NCI-H1436 treated with DMSO at 0.1 percent for 48 hours (cell line): ENCODE measurements at places on chromosomes 12 and 14.

GRCh38 chr12:113104953-113105510 lies 30.5 kb downstream of the RASAL1 start:
- DNase-seq = no peak

- no peak for DNase-seq
These were observed 59.2 kb downstream of the ACADS start for GRCh38 chr12:120784804-120785203.

DNA sequence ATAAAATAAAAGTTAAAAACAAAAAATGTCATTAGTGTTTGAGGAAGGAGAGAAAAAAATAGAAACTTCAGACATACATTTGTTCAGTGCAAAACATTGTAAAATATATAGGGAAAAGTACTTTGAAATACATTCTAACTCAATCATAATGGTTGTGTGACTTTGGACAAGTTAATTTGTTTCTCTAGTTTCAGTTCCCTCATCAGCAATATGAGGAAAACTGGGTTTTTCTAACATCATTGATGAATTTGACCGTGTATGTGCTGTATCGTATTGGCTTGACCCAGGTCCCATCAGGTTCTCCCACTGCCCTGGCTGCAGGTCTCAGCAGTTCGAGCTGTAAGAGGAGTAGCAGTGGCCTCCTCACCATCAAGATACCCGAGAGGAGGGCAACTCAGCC lies 173.9 kb upstream of the ATF7IP start:
- DNase-seq = no peak

DNA sequence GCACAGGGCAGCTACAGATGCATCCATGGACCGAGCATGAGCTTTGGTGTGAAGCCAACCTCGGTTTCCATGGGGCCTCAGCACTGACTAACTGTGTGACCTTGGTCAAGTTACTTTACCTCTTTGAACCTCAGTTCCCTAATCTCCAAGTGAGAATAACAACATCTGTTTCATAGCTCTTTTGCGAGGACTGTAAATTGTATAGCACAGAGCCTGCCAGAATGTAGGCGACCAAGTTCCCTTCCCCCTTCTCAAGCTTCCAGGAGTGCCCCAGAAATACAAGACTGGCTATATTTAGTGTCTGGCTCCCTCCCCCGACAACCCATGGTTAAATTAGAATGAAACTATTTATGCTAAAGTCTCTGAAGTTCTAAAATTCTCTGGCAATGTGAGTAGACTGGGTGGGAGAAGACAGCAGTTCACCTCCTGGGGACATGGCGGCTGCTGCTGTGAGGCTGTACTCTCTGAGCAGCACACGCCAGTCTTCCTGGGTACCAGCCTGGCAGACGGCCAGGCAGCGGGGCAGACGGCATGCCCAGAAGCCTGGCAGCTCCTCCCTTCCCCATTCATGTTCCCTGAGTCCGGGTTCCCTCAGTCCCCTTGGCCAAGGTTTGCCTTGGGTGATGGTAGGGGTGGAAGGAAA lies 22.0 kb upstream of the TMED10 start:
- DNase-seq = no peak

- DNase-seq = no peak
These were observed 2.8 kb downstream of the CDK2AP1 start for GRCh38 chr12:123268850-123269249.

DNA sequence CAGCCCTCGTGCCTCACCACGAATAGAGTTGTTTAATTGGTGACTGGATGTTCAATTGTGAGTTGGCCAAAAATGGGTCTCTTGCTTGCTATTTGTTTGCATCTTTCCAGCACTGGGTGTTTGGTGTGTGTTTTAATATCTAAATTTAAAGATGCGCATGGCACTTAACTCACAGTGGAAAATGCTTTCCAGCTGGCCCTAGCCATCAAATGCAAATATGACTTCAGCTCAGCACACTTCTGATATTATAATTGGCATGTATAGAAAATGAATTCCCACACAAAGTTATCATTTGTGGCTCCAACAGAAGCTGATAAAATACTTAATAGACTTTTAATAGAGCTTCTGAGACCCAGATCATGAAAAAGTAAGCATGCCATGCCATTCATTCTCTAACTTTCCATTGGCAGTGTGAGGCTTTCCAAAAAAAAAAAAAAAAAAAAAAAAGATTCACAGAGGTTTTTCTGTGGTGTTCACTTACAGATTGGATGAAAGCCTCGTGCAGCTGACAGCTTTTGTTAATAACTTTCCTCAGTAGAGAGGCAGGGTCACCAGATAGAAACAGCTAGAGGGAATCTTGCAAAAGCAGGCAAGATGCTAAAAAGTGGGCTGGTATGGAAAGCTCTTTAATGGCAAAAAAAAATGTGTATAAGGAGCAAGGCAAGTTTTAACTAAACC lies 425.2 kb downstream of the GALC start:
- DNase-seq = no peak

GRCh38 chr14:75827331-75827730 lies 154.5 kb downstream of the TGFB3 start:
- no peak for DNase-seq

GRCh38 chr12:117816-118345 lies 51.3 kb downstream of the IQSEC3 start:
- no peak for DNase-seq

DNA sequence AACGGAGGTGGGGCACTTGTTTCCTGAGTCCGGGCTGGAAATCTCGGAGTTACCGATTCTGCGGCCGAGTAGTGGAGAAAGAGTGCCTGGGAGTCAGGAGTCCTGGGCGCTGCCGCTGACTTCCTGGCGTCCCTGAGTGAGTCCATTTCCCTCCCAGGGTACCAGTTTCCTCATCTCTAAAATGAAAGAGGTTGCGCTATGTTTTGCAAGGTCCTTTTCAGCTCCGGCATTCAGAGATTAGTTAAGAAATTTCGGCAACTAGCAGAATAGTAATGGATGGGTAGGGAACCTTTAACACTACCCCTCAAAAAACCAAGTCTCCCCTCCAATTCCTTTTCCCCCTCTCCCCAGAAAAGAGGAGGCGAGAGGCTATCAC lies 724 bp downstream of the BLOC1S1 start:
- no peak for DNase-seq

DNA sequence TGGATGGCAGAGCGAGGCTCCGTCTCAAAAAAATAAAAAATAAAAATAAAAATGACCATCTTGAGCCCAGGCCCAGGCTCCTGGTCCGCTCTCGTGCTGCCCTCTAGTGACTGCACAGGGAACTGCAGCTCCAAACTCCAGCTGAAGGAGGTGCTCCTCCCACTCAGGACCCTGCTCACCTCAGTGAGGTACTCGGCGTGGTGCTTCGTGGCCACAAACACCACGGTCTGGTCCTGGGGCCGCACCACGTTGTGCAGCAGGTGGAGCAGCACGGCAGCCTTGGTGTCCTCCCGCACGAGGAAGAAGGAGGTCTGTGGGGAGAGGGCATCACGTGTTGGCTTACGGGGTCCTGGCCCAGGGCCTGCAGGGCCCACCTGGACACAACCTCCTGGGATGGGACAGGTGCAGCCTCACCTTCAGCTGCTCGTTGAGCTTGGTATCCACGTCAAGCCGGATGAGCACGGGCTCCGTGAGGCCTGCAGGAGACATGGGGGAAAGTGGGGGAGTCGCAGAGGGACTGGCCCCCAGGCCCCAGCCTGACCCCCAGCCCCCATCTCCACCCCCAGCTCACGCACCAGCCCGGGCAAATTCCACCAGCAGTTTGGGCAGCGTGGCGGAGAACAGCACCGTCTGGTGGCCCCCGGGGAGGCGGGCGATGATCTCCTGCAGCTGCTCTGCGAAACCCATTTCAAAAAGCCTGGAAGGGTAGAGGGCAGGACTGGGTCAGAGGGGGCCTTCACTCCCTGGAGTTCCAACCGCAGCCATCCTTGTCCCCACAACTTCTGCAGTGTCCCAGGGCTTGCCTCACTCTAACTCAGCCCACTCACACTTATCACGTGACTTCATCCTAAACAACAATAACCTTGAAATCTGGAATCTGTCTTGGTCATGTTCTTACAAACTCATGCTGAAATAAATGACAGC lies 10.6 kb downstream of the DDX54 start:
- DNase-seq = no peak

- DNase-seq = no peak
These were observed 65.3 kb downstream of the BLTP3B start for GRCh38 chr12:100077367-100077766.

GRCh38 chr14:76550534-76550933 lies 174.6 kb downstream of the ESRRB start:
- DNase-seq = no peak

DNA sequence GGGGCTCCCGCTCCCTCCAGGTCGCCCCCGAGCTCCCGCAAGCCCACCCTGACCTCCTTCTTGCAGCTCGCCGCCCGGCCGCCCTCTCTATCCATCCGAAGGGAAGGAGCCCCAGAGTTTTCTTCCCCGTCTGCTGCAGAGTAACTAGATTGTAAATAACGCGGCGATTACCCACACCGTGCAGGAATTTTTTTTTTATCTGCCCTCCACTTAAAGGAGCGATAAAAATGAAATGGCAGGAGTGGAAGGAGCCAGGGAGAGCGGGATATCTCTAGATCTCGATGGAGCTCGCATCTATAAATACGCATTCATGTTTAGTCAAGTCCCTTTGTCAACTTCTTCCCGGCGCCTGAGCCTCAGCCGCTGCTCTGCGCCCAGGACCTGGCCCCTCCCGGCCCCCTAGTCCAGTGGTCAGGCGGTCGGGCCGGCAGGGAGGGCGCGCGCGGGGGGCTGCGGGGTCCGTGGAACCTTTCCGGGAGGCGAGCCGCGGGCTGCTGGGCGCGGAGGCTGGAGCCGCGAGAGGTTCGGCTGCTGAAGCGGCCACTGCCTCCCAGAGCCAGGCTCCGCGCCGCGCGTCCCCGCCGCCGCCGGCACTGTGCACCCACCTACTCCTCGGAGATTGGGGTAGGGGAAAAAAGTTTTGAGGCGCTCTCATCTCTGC lies 386.0 kb downstream of the BCAT1 start:
- no peak for DNase-seq

DNA sequence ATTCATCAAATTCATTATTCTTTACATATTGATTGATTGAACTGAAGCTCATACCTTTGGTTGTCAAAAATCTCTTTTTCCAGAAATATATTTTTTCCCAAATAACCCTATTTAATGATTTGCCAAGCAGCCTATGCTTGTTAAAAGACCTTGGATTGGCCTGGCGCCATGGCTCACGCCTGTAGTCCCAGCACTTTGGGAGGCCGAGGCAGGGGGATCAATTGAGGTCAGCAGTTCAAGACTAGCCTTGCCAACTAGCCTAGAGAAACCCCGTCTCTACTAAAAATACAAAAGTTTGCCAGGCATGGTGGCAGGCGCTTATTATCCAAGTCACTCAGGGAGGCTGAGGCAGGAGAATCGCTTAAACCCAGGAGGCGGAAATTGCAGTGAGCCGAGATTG lies 165.1 kb upstream of the MGAT4C start:
- no peak for DNase-seq

DNA sequence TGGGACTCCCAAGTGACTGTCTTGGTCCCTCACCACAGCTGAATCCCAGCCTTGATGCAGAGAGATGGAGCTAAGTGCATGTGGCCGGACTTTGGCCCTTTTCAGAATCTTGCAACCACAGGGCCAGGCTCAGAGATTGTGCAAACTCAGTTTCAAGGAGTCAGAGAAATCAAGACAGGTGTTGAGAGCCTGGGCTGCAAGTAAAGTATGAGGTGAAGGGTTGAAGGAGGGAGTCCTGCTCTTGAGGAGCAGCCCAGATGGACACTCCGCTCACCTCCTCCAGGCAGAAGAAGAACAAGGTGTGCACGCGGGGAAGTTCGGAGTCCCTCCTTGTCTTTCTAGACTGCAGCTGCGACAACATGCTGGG lies 6.3 kb upstream of the BMP4 start:
- no peak for DNase-seq

DNA sequence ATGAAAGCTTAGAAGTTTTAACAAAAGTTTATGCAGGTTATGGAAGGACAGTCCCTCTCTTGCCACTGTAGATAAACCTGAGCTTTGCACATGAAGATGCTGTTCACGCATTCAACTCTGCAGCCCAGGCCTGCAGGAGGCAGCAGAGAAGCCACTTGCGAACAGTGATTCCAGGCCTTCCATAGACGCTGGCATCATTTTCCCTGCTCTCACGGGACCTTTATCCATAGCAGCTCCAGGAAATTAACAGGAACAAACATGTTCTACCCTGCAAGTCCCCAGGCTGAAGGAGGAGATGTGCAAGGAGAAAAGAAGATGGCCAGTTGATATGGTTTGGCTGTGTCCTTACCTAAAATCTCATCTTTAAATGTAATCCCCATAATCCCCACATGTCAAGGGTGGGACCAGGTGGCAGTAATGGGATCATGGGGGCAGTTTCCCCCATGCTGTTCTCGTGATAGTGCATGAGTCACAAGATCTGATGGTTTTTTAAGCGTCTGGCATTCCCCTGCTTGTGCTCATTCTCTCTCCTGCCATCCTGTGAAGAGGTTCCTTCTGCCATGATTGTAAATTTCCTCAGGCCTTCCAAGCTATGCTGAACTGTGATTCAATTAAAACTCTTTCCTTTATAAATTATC lies 2.0 kb downstream of the ERP27 start:
- no peak for DNase-seq

- DNase-seq = no peak
These were observed 1.5 kb upstream of the MSRB3 start for GRCh38 chr12:65276916-65277530.

DNA sequence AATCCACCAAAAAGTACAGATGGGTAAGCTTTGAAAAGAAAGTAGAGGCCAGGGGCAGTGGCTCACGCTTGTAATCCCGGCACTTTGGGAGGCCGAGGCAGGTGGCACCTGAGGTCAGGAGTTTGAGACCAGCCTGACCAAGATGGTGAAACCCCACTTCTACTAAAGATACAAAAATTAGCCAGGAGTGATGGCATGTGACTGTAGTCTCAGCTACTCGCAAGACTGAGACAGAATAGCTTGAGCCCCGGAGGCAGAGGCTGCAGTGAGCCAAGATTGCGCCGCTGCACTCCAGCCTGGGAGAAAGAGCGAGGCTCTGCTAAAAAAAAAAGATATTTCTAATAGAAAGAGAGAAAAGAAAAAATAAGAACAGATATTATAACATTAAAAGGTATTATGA lies 134.2 kb upstream of the SLCO1C1 start:
- DNase-seq = no peak

GRCh38 chr12:128978067-128978466 lies 124.8 kb downstream of the GLT1D1 start:
- no peak for DNase-seq

- DNase-seq = no peak
These were observed 27.6 kb downstream of the TC2N start for GRCh38 chr14:91839749-91840148.

DNA sequence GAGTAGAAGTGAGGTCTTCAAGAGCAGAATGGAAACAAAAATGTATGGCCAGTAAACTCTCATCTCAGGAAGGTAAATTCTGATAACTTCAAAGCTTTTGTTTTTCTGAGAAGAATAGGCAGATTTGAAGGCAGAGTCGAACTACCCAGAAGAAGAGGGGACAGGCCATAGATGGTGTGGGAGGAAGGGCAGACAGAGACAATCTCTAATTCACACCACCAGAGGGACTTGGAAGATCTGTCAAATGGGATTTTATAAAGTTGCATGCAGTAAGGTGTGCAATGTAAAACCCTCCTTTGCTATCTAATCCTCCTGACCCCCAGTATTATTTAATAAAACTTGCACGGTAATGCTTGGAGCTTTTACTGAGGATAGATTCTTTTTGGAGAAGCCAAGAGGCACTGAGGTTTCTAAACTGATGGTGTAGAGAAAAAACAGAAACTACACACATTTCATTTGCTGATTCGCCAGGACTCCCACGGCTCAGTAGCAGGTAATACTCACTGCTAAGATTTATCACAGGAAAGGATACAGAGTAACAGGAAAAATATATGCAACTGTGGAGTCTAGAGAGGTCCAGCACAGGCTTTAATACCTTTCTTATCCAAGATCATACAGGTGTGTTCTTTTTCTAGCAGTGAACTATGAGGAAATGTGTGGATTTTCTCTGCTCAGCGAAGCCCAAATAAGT lies 18.3 kb downstream of the SLC38A2 start:
- DNase-seq = no peak
